ENCODE measurements at places on chromosomes 16 and 17. TPM values are rescaled to one million over a fixed set of nuclear protein-coding genes. Genes with fewer than 3 reads are reported as not detected.

Gene P2RX1
- total RNA-seq = 0.61 TPM

Gene TRPV3
- 0.41 TPM for total RNA-seq

Gene AFMID
- total RNA-seq = 24.2 TPM

Gene FAM222B
- total RNA-seq = 19.6 TPM

Gene PRM2
- total RNA-seq = not detected

Gene MAPK7
- total RNA-seq = 27.8 TPM

Gene SP6
- not detected for total RNA-seq

Gene GUCY2D
- not detected for total RNA-seq
